Kidney tubule cell (primary cell): ENCODE measurements at places on chromosomes 4 and X.
A peak's percentile ranks its signal among the peaks of the same experiment; 100 is the strongest.

DNA sequence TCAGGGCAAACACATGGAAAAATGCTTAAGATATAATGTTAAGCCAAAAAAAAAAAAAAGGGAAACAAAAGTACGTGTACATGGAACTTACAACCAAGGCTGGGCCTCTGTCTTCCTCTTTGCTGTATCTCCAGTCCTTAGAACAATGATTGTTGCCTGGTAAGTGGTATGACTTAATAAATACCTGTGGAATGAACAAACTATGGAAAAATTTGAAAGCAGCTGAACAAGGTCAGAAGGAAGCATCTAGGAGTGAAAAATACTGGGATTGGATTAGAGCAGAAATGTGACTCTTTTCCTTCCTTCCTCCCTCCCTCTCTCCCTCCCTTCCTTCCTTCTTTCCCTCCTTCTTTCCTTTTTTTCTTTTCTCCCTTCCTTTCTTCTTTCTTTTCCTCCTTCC is 54.2 kb upstream of the SMIM10 start:
- DNase-seq, result peak; percentile 77

DNA sequence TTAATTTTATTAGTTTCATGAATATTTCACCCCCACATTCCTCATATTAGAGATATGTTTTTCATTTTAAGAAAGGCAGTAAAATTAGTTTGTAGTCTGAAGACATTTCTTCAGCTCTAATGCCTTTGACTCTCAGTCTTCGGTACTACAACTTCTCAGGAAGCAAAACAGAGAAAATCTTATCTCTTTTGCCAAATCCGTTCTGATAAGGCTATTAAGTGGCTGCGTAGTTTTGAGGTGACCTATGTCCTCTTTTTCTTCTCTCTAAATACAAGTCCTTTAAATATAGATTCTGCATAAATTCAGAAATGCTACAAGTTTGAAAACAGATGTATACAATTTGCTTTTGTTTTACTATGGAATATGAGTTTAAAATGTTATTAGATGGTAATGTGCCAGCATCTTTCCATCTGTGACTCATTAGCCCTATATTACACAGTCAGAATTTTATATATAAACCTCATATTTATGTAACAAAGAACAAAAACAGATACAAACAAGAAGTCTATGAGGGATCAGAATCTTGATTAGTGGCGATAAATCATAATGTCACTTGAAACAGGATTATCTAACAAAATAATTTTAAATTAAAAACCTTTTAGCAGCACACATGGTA is 181.2 kb upstream of the ETNPPL start:
- no peak for DNase-seq

GRCh38 chrX:103539695-103540094 is 20.4 kb upstream of the RAB40A start:
- DNase-seq, result no peak

- DNase-seq, result peak; percentile 61
Measured at GRCh38 chr4:2261110-2261852, 628 bp downstream of the MXD4 start.

DNA sequence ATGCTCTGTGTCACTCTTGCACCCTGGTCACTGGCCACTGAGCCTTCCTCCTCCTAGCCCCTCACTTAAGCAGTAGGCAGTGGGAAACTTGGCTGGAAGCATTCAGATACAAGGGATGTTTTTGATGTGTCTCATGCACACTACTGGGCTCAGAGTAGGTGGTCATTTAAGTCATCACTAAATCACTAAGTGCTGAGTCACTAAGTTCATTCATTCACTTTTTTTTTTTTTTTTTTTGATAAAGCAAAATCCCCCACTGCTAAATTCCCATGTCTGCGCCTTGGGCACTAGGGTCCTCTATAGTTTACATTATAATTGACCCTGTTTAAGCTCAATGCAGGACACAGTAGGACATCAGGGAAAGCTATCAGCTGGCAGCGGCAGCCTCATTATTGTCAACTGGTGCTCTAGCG is 182.4 kb upstream of the MBNL3 start:
- peak; percentile 47 for DNase-seq

DNA sequence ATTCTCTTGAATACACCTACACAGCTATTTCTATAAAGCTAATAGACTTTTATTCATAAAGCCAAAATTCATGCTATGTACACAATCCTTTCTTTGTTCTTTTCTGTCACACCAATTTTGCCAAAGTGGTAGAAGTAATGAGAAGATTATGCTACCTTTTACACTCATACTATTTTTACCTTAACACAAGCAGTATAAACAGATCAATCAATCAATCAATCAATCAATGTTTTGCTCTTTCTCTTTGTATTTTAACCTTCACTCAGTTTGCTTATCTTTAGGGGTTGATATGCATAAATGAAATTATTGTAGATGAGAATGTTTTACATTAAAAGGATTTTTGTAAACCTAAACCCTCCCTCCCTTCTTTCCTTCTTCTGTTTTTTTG is 878.6 kb downstream of the RAPGEF2 start:
- no peak for DNase-seq

- no peak for DNase-seq
Measured at GRCh38 chr4:170242471-170242870, 152.7 kb upstream of the AADAT start.

- peak; percentile 29 for DNase-seq
Measured at GRCh38 chr4:145177511-145177905, 2.9 kb downstream of the OTUD4 start.

GRCh38 chrX:49271341-49271740 is 1.7 kb downstream of the PPP1R3F start:
- DNase-seq, result peak; percentile 23

DNA sequence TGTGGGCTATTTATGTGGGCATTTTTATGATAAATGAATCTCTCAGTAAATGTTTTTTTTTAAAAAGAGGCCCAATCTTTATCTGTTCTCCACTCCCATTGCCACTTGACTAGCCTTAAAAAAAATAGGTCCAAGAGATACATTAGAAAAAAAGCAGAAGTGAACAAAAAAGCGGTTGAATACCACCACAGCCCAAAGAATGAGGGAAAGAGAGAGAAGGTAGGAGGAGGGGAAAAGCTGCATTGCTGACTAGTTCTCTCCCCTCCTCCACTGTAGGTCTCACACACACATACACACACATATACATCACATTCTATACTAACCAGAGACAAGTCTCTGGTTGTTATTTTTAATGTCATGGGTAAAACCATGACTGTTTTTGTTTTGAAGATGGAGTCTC is 95.8 kb upstream of the IL13RA1 start:
- no peak for DNase-seq

DNA sequence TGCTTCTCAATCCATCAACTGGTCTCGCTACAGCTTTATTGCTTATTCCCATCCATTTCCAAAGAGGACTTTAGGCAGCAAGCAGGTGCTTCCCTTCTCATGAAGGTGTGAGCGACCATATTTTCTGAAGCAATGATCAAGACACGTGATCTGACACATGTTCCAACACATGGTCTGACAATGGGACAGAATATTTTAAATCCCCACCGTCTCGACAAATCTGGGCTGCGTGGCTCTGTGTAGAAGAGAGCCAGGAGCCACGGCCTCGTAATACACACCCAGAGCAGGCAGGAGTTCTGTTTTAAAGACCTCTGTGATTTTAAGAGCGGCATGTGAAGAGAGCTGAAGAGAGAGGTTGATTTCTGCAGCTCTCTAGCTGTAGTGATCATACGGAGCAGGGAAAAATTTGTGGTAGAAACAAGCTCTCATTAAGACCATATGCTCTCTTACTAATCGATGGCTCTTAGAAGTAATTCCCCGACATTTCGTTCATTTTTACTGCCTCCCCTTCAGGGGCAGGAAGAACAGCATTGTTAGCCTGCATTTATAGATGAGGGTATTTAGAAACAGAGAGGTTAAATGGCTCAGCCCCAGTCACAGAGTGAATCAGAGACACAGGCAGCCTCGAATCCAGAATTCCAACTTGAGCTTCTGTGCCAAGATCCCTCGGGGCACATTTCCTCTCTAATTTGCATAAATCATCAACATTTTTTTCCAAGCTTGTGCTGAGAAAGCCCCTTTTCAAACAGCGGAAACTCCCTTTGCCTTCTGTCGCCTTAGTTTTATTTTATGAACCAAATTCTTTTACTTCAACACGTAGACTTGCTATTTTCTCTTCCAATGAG is 91.0 kb upstream of the BCOR start:
- peak; percentile 70 for DNase-seq

DNA sequence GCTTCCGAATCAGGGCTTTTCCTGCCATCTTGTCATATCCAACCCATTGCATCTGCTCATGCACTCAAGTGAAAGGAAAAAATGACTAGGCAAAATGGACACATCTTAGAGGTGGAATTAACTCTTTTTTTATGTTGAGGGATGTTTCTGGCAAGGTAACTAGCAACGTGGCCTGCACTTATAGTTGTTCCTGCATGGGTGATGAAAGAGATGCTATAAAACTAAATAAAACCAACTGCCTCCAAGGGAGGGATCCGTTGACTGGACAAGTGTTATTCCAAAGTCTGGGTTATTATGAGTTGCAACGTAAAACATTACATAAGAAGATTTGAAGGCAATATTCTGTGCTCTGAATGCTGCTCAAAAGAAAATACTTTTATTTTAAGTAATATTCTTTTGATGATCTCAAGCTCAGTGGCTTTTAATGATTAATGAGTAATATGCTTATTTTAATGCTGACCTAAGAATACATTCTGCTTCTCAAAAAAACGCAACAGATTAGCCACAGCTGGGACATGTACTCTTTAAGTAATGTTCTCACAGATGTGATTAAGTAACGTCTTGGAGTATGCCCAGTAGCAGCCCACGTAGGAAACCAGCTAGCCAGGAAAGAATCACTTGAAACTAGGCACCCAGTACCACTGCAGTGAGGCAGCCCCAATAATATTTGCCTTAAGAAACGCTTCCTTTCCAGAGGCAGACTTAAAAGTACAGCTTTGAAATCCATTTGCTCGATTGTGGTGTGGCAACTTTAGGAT is 27.4 kb downstream of the KLF3 start:
- DNase-seq, result no peak

DNA sequence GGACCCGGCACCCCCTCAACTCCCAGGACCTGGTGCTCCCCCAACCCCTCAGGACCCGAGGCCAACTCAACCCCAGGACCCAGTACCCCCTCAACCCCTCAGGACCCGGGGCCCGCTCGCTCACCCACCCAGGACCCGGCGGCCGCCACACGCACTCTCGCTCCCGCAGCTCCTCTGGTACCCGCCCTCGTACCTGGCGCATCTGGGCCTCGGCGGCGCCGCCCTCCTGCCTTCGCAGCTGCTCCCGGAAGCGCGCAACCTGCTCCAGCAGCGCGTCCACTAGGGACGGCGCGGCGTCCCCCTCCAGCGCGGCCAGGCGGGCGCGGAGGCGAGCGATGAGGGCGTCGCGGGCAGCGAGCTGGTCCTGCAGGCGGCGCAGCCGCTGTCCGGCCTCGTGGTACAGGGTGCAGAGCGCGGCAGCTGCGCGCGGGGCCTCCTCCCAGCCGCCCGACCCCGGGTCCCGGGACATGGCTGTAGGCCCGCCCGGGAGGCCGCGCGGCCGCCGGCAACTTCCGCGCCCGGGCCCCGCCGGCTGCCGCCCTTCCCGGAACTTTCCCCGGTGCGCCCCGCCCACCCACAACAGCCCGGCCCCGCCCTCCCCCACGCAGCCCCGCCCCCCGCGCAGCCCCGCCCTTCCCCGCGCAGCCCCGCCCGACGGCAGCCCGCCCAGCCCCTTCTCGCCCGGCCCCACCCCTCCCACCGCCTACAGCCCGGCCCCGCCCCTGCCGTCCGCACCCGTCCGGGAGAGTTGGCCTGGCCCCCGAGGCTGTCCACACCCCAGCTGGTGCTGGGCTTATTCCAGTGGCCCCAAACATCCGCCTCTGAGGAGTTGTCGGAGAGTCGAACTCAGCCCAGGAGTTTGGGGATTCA is at the start of gene TNIP2:
Gene TNIP2 (minus strand): TSS at position 516 of the 870 bp plus-strand sequence. CDS start 47 bp downstream, at position 469.
- DNase-seq, result peak; percentile 86

DNA sequence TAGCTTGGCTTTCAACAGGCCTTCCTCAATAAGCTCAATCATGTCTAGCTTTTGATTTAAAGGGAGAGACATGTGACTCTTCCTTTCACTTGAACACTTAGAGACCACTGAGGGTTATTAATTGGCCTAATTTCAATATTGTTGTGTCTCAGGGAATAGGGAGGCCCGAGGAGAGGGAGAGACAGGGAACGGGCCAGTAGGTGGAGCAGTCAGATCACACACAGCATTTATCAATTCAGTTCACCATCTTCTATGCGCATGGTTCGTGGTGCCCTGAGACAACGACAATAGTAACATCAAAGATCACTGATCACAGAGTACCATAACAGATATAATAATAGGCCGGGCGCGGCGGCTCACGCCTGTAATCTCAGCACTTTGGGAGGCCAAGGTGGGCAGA is 17.8 kb downstream of the ZNF81 start:
- DNase-seq, result peak; percentile 18

DNA sequence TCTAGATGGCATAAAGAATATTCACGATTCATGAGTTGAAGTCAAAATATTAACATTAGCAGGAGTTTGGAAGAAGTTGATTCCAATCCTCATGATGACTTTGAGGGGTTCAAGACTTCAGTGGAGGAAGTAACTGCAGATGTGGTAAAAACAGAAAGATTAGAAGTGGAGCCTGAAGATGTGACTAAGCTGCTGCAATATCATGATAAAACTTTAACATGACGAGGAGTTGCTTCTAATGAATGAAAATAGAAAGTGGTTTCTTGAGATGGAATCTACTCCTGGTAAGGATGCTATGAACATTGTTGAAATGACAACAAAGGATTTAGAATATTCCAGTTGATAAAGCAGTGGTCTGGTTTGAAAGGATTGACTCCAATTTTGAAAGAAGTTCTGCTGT is 70.1 kb upstream of the TMLHE start:
- no peak for DNase-seq

GRCh38 chr4:182369211-182369610 is 126.0 kb downstream of the TENM3 start:
- DNase-seq, result no peak

GRCh38 chr4:177485528-177485927 is 43.3 kb upstream of the AGA start:
- peak; percentile 78 for DNase-seq

GRCh38 chr4:152591396-152591795 is 55.5 kb upstream of the FBXW7 start:
- DNase-seq, result peak; percentile 20

GRCh38 chr4:74230902-74231499 is 73.1 kb downstream of the MTHFD2L start:
- DNase-seq, result peak; percentile 87

DNA sequence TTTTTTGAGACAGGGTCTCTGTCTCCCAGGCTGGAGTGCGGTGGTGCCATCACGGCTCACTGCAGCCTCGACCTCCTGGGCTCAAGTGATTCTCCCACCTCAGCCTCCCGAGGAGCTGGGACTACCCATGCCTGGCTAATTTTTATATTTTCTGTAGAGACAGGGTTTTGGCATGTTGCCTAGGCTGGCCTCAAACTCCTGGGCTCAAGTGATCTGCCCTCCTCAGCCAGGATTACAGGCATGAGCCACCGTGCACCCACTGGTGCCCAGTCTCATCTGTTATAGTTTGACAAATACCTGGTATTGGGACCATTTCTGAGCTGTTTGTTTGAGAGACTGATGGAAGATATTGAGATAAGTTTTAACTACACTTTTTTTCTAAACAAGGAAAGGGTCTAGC is 57.5 kb upstream of the SMIM10 start:
- peak; percentile 68 for DNase-seq

DNA sequence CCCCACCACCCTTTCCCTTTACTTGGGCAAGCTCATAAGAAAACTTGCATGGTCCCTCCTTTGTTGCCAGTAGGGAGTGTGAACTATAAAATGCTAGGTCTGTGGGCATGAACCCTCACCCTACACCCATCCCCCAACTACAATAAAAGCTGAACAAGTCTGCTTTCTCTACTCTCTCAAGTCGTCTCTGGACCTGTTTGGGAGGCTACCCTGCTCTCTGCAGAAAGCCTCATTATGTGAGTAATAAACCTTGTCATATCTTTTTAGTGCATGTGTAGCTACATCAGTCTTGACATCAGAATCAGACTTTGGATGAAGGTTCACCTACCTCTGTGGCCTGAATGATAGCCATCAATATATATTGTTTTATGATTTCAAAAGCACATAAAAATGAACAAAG is 155.4 kb upstream of the FAM241A start:
- DNase-seq, result no peak
